Fibroblast of the aortic adventitia (primary cell): ENCODE measurements at places on chromosomes 4 and X. TPM values are rescaled to one million over a fixed set of nuclear protein-coding genes. Genes with fewer than 3 reads are reported as not detected.

Gene MAGEC2
- total RNA-seq, result 0.09 TPM in 1 of 2 replicates, not detected in the other

Gene PABPC1L2B
- total RNA-seq, result not detected in 2 replicates

Gene HAND2
- total RNA-seq, result 31.3 TPM in 2 replicates

Gene TRIM61
- total RNA-seq, result 1.1 and 2.5 TPM in 2 replicates

Gene SPANXC
- total RNA-seq, result not detected in 2 replicates

Gene TLR10
- not detected in 2 replicates for total RNA-seq

Gene KCNE5
- total RNA-seq, result 0.16 and 0.36 TPM in 2 replicates

Gene RPS6KA6
- 4.2 and 7.0 TPM in 2 replicates for total RNA-seq

Gene FGFBP1
- not detected in 2 replicates for total RNA-seq

Gene GABRG1
- not detected in 2 replicates for total RNA-seq

Gene MAGEA2B
- total RNA-seq, result not detected in 2 replicates

Gene USO1
- 75.5 and 124 TPM in 2 replicates for total RNA-seq

Gene CT83
- total RNA-seq, result not detected in 2 replicates

Gene GAGE12F
- total RNA-seq, result not detected in 2 replicates

Gene TRPC5OS
- not detected in 2 replicates for total RNA-seq

Gene ITIH6
- not detected in 2 replicates for total RNA-seq

Gene MAGEA1
- not detected in 2 replicates for total RNA-seq

Gene CENPVL3
- not detected in 2 replicates for total RNA-seq

Gene NRK
- 0.09 and 4.1 TPM in 2 replicates for total RNA-seq

Gene BEX2
- 1.6 and 14.3 TPM in 2 replicates for total RNA-seq
